ENCODE measurements at places on chromosomes 1 and 21.
A peak's percentile ranks its signal among the peaks of the same experiment; 100 is the strongest.

DNA sequence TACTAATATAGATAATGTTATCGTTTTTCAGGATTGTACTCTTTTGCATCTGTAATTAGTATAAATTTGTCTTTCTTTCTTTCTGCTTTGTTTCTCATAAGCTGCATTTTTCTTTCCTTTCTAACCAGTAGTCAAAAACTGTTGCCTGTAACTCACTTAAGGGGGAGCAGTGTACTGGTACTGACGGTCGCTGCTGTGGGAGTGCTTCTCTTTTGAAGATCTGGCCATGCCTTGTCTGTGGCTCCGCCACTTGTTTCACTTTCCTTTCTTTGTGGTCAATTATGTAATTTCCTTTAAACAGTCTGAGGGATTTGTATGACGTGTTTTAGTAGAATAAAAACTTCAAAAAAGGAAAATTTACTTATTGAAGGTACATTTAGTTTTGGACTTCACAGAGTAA lies 37.0 kb downstream of the MIA3 start:
- no peak for DNase-seq

- DNase-seq = no peak
Observed at GRCh38 chr1:244322181-244322580, 129.5 kb downstream of the ADSS2 start.

DNA sequence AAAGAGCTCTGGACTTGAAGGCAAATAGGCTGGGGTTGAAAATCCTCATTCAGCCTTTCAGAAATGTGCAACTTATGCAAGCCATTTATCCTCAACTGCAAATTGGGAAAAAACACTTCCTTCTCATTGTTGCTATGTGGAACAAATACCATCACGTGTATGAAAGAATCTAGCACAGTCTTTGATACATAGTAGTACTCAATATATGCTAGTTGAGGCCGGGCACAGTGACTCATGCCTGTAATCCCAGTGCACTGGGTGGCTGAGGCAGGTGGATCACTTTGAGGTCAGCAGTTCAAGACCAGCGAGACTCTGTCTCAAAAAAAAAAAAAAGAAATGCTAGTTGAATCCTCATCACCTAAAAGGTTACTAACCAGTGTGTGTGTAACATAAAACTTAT lies 8.2 kb downstream of the PI4KB start:
- no peak for DNase-seq

DNA sequence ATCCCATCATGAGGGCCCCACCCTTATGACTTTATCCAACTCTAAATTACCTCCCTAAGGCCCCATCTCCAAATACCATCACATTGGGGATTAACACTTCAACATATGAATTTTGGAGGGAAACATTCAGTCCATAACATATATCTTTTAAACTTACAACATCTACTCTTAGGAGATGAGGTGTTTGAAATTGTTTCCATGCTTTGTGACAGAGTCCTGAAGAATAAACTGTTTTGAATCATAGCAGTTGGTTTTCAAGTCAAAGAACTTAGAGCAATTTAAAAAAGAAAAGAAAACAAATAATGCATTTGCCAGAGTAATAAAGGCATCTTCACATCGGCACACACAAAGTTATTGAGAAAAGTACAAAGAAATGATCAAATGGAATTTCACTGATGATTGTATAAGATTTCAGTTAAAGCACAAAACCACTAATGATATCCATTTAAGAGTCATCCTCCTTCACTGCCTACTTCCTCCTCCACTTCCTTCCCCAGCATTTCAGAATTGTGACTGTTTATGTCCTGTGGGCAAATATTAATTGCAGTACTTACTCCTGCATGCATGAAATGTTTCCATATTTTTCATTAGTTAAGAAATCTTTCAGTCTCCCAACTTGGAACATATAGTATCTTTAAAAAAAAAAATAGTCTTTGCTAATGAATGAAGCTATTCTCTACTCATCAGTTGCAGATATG lies 202.0 kb downstream of the LRRC40 start:
- peak; percentile 42 for DNase-seq

DNA sequence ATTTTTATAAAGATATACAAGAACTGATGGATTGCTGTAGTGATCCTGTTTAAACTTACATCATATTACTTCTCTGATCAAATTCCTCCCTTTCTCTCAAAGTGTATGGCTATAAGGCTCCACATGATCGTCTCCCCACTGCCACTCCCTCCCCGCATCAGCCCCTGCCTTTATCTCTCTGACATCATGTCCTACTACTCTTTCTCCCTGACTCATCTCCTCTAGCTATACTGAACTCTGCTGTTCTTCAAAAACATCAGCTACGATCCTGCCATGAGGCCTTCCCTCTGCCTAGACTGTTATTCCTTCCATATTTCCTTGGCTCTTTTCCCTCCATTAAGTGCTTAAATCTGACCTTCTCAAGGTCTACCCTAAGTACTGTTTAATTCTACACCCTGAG lies 22.8 kb downstream of the HFM1 start:
- no peak for DNase-seq

- DNase-seq = no peak
Observed at GRCh38 chr1:5690291-5690690, 301.9 kb downstream of the NPHP4 start.

GRCh38 chr1:44266400-44267344 lies 53.4 kb downstream of the DMAP1 start:
- no peak for DNase-seq

DNA sequence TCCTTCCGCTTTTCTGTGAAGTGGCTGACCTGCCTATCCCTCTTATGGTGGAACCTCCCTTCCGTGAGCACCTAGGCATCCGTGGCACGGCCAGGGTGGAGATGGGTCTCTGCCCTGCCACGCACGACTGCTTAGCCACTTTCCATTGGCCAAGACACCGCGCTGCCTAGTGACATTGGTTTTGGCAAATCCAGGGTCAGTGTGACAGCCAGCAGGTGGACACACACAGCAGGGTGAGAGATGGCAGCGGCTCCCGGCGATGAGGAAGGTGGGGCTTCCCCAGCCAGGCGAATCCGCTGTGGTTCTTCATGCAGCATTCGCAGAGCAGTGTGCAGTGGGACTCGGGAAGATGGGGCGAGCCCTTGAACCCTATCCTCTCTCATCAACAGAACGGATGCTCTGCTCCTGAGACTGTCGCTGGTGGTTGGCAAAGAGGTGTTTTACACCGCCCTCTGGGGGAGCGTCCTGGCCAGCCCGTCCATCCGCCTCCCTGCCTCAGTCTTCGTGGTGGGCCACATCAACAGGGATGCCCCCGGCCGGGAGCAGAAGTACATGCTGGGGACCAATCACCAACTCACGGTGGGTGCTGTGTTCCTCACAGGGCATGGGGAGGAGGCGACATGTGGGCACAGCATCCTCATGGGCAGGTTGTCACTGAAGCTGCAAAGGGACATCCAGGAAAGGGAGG lies 51.8 kb downstream of the DOP1B start:
- no peak for DNase-seq

GRCh38 chr21:32426066-32426465 lies 13.6 kb downstream of the EVA1C start:
- DNase-seq = no peak

- DNase-seq = no peak
Observed at GRCh38 chr1:64875606-64876005, 90.7 kb downstream of the JAK1 start.

- DNase-seq = no peak
Observed at GRCh38 chr1:175088525-175088951, 20.9 kb downstream of the TNN start.
